NCI-H1105 (cell line): ENCODE measurements at places on chromosomes 4 and X.

DNA sequence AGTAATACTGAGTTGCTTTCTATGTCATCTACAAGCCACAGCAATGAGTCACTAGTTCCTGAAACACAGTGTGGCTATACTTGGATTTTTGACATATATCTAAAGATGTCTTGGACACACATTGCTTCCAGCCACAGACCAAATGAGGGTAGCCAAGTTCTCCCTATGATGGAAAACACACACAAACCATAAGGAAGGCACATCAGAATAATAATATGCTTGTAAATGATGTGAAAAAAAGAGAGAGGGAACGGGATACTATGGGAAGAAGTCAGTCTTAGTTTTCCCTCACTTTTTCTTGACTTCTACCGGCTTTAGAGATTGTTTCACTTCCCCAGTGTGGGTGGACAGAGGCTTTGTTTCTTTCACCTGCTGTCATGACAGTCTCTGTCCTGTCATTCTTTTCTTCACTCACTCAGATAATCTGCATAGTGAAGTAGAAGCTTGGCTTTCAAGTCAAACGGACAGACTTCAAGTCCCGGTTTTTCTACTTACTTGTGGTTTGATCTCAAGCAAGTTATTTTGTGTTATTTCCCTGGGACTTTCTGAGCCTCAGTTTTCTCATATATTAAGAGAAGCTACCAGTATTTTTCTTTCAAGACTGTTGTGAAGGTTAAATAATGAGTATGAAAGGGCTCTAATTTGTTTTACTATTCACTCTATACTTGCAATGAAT, 34.7 kb downstream of the P2RY10 start:
- no peak for DNase-seq

- DNase-seq: no peak
These were observed 231.2 kb upstream of the VEGFC start for GRCh38 chr4:177023951-177024350.

DNA sequence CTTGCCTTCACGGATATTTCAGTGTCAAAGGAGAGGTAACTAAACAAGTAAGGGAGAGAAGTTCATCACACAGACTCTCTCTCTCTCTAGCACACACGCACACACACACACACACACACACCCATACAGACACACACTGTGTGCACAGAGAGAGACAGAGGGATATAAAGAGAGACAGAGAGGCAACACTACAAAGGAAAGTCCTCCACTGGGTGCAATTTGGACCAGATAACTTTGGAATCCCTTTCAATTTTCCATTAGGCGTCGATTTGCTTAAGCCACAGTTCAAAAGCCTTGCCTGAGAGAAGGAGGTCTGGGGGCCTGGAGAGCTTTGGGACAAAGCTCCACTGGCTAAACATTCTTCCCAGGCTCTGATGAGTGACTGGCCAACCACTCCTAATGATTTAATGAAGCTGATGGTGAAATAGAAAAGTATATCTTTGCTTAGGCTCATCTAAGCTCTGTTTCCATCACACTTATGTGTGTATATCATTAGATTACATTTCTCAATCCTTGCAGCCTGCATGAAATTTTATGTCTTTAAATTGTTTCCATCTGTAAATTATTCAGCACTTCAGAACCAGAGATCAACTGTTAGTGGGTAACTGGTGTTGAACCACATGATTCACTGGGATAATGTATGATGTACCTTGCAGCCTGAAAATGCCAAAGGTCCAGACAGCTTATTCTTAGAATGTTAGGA, 180.8 kb downstream of the MAGEB17 start:
- DNase-seq: no peak

- DNase-seq: no peak
These were observed 174.9 kb upstream of the SMARCAD1 start for GRCh38 chr4:94032754-94033153.

DNA sequence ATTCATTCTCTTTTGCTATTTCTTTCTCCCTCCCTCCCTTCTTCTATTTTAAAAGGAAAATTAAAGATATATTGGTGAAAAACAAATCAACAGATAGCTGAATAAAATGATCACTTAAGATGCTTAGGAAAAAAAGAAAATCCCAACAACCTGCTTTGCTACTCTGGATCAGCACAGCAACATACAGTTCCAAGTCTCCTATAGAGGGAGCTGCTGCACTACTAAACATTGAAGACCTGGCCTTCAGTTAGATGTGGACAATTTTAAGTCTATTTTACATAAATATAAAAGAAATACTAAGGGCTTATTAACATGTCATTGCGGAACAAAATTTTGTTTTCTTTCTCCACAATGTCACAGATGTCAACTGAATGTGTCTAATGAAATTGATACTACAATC, 226.4 kb downstream of the MAGEB5 start:
- DNase-seq: no peak

- DNase-seq: no peak
These were observed 47.7 kb upstream of the MAN2B2 start for GRCh38 chr4:6527259-6527658.

DNA sequence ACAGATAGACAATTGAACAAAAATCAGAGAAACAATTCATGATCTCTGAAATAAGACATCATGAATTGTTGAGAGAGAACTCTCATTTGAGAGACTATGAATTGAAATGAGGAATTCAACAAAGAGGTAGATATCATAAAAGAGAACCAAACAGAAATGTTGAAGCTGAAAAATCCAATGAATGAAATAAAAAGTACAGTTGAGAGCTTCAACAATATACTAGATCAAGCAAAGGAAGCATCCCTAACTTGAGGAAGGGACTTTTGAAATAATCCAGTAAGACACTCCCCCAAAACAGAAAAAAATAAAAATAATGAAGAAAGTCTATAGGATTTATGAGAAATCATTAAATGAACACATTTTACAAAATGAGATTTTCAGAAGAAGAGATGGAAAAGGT, 310.0 kb upstream of the PCDH10 start:
- no peak for DNase-seq

- peak; percentile 29 for DNase-seq
These were observed 651 bp downstream of the NXT2 start for GRCh38 chrX:109537324-109537665.

GRCh38 chr4:107721436-107722100, 1.5 kb upstream of the PAPSS1 start:
- no peak for DNase-seq

DNA sequence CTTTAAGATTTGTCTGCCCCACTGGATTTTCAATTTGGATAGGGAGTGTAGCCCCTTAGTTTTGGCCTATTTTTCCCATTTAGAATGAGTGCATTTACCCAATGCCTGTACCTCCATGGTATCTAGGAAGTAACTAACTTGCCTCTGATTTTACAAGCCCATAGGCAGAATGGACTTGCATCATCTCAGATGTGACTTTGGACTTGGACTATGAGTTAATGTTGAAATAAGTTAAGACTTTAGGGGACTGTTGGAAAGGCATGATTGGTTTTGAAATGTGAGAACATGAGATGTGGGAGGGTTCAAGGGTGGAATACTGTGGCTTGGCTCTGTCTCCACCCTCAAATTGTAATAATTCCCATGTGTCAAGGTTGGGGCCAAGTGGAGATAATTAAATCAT, 2480.2 kb downstream of the PCDH7 start:
- no peak for DNase-seq

- peak; percentile 23 for DNase-seq
These were observed at the start of gene MID2 for GRCh38 chrX:107825698-107826237. Gene MID2 (plus strand): TSS chrX:107825866. CDS start chrX:107826427, 561 bp downstream.

GRCh38 chr4:165874791-165875371, 1.8 kb downstream of the TLL1 start:
- DNase-seq: no peak

- no peak for DNase-seq
These were observed 243.4 kb downstream of the ARHGAP10 start for GRCh38 chr4:147975325-147975724.

DNA sequence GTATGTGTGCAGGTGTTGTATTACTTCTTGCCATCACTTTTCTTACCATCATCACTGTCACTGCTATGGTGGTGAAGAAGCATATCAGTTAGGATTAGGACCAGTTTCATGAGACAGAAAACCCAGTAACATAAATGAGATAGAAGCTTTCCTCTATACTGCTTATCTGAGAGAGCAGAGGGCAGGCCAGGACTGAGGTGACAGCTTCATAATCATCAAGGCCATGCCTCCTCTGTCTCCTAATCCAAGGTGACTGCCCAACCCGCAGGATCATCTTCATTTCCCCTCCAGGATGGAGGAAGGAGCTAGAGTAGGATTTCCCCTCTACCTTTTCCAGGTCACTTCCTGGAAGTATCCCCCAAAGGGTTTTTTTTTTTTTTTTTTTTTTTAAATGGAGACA, 35.4 kb downstream of the TMEM131L start:
- DNase-seq: no peak

- DNase-seq: no peak
These were observed 476.3 kb upstream of the ADGRL3 start for GRCh38 chr4:60723796-60724195.

GRCh38 chr4:56940971-56941370, 33.3 kb downstream of the REST start:
- no peak for DNase-seq

DNA sequence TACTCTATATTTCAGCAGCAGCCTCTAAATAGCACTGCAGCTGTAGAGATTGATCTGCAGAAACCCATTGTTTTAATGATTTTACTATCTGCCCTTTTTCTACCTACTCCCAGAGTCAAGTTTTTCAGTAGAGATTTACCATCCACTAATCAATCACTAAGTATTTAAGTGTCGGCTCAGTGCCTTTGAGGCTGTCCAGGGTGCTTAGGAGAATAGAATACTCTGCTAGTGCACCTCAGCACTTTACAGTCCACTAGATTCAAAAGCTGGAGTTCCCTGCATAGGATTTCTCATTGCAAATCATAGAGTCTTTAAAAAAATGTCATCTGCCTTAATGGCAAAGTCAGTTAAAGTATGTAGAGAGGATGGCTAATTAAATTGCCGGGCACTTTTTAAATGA, 29.6 kb upstream of the ANAPC4 start:
- DNase-seq: no peak

DNA sequence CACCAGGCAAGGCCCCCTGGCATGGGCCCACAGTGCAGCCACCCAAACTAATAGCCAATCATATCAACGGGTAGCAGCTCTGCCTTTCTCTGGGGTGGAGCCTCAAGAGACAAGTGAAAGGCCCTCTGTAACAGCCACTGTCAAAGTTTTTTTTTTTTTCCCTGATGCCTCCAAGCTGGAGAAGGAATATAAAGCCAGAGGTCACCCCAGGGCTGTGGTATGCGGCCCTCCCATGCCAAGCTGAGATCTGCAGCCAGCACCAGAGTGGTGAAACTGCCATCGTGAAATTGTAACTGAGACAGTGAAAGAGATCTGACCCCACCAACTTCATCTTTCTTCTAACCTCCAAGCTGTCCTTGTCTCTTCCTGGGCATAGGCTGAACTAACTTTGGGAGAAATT, 407.0 kb downstream of the KLHL4 start:
- no peak for DNase-seq

GRCh38 chrX:123736333-123736921, 3.6 kb upstream of the THOC2 start:
- DNase-seq: no peak

- DNase-seq: no peak
These were observed 3.6 kb downstream of the MID1IP1 start for GRCh38 chrX:38804682-38805431.

DNA sequence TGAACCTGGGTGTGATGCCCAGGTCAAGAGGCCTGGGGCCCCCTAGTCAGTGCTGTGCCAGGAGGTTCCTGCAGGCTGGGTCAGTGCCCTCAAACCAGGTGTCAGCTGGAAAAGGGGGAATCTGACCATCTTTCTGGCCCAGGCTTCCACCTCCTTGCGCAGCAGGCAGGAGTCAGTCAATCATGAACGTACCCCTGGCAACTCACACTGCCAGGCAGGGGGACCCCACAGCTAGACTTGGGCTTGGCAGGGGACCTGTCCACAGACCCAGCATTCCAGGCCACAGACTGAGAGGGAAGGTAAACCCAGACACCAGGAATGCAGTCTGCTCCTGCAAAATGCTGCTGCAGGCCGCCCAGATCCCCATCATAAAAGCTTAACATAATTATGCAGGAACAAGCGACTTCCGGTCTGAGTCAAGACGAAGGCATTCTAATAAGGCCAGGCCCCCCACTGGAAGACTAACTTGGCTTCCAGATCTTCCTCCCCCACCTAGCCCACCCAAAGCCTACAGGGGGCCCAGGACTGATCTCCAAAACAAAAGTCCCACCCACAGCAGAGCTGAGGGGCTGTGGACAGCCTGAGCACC, 156.3 kb downstream of the BCOR start:
- no peak for DNase-seq

DNA sequence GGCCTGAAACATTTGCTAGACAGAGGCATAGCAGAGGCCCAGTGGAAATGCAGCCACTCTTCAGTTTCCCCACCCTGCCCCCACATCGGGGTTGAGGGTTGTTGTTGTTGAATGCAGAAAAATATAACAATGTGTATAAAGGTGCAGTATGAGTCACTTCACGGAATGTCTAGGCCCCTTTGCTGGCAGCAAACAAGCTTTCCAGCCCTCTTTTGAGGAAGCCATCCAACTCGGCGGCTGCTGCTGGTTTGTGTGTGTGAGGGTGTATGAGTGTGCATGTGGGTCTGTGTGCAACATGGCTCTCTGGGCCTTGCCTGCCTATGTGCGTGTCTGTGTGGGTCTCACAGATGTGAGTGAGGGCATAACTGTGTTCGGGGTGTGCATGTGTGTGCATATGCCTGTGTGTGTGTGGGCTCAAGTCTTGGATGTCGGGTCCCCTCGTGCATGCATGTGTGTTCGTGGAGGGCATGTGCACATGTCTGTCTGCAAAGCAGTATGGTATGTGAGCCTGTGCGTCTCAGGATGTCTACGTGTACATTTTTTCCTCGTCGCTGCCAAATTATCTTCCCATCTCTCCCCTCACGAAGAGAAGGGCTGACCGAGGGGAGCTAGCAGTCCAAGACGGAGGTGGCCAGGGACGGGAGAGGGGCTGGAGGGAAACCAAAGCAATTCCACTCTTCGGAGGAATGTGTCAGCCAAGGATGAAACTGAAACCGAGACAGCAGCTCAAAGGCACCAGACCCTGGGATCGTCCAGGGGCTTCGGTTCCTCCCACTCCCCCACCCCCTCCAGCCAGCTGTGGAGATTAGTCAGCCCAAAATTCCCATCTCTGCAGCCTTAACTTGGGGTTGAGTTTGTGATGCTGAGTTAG, 8.4 kb upstream of the ELF4 start:
- no peak for DNase-seq

DNA sequence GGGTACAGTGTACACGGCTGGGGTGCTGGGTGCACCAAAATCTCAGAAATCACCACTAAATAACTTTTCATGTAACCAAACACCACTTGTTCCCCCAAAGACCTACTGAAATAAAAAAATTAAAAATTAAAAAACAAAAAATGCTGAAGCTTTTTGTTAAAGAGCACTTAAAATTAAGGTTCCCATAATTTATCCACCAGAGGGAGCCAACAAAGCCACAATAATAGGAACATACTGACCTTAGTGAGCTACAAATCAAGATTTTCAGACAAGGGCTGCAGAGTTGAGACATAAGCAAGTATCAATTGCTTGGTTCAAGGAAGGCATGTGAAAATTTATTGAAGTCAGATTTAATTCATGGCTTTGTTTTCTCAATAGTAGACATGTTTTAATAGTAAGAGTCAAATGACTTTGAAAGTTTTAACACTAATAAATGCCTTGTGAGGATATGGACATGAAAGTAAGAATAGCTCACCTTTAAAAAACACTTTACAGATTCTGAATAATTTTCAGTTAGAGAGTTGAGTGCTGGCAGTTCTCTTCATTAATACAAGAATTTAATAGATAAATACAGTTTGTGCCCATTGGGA, 43.0 kb upstream of the SCOC start:
- peak; percentile 4 for DNase-seq
